Substantia nigra (tissue), 51 donors: ENCODE measurements at places on chromosomes 2 and 18.

DNA sequence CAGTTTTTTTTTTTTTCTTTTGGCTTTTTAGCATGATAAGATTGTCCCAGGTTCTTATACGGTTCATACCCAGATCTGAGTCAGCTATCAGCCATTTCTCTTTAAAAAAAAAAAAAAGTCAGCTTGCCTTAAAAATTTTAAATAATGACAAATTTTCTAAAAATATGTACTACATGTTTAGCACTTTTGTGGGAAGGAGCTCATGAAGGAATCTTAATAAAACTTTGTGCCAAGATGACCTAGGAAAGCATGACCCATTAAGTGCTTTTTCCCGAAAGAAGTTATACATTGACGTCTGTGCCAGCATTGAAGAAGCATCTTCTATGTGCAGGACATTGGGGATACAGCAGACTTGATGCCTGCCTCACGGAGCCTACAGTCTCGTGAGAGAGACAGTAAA, 4.5 kb upstream of the RBMS1 start:
- no peak for DNase-seq

- no peak for DNase-seq
Measured at GRCh38 chr2:100588071-100588786, 25.4 kb downstream of the PDCL3 start.

DNA sequence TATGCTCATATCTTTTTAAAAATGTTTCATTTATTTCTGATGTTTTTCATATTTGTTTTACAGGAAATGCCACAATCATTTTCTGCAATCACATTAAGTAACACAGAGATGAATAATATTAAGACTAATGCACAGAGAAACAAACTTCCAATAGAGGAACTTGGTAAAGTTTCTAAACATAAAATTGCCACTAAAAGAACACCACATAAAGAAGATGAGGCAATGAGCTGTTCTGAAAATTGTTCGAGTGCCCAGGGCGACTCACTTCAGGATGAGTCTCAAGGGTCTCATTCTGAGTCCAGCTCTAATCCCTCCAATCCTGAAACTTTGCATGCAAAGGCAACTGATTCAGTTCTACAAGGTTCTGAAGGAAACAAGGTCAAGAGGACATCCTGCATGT, 70.4 kb downstream of the APLF start:
- DNase-seq = no peak

DNA sequence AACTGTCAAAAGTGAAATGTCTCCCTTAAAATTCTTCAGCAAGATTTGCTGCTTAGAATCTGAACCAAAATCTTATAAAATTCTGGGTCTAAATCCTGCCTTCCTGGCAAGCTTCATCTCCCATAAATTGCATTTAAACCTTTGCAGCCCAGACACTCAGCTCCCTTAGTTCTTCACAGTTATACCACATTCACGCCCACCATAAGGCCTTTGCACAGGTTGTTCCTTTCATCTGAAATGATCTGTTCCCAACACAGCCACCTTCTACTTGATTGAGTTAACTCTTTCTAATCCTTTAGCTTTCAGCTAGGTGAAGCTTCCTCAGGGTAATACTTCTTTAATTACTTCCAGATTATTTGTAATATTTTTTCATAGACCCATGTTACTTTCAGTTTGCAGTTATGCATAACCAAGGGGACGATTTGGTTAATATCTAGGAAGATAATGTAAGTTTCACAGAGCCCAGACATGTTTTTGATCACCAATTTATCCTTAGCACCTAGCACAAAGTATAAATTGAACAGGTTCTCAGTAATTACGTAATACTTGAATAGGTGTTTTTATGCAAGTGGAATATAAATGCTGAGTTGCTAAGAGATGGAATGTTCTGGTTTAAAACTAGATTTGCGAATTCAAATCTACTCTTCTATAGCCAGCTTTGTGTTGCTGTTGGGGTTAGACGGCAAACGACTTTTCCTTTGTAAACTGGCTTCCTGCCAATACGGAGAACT, 779.7 kb upstream of the PKDCC start:
- DNase-seq = no peak

GRCh38 chr2:23230885-23231284, 154.1 kb upstream of the KLHL29 start:
- no peak for DNase-seq

DNA sequence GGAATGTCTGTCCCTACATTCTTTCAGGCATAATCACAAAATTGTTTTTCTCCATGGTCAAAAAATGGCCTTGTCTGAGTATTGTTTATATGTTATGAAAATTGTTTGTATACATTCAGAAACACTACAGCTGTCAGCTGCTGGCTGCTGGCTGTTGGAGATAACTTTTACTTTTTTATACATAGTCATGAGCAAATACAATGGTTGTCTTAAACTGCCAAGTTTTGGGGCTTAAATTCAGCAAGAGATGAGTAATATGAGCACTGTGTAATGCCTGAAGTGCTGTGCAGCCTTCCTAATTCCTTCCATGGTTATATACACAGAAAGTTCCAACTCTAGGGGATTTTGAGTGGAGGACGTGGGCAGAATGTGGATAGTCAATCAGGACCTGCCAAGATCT, 168.9 kb upstream of the RMP24 start:
- no peak for DNase-seq

- no peak for DNase-seq
Measured at GRCh38 chr18:36711014-36711725, 117.6 kb downstream of the TPGS2 start.

DNA sequence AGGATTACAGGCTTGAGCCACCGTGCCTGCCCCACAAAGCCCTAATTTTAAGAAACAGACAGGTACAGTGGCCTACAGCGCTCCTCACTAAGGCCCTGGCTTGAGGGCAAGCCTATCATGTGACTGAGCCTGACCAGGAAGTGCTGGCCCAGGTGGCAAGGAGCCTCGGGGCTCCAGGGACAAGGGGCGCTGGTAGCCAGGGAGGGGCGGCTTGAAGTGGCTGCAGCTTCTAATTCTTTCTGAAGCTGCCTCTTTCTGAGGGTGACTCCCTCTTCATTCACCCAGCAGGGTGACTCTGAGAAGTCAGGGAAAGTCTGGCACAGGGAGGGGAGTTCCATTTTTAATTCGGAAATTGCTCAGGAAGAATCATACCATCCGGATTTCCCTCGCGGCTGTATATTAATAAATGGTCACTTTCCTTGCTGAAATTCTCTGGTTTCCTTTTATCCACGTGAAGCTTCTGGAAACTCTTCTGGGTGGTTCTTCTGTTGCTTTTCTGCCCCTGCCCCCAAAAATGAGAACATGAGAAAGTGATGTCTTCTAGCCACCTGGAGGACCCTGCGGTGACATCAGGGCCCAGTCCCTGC, 115.7 kb downstream of the FAM210A start:
- no peak for DNase-seq

DNA sequence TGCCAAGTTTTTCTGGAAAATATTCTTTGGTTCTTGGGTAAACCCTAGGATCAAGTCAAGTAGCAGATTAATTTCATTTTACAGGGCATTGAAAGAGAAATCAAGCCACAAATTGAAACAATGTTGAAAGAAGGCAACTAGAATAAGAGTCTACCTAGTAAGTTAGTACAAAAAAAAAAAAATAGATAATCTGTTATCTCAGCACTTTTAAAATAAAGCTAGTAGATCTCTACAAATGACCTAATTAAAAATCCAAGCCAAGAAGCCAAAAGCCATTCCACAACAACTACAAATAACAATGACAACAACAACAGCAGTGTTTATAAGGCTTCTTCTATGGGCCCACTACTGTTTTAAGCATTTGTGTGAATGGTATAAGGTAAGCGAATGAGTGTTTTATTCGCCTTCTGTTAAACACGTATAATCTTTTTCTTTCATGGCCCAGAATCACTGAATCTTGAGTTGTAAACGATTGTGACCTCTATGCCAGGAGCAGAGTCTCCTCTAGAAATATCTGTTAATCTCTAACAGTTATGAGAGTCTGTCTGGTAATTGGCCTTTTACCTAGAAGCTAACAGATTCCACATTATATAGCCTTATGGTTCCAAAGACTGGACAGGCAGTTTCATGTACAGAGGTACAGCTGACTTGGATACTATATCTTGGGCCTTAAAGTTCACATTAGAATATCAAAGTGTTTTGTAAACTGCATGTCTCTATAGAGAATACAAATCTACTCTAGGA, 28.6 kb upstream of the CUL3 start:
- no peak for DNase-seq

DNA sequence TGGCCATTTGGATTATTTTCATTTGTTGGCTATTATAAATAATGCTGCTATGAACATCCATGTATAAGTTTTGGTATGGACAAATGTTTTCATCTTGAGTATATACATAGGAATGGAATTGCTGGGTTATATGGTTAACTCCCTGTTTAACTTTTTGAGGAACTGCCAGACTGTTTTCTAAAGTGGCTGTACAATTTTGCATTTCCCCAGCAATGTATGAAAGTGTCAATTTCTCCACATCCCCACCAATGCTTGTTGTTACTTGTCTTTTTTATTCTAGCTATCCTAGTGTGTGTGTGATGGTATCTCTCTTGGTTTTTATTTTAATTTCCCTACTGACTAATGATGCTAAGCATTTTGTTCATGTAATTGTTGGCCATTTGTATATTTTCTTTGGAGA, 90.6 kb upstream of the CYP26B1 start:
- DNase-seq = no peak

DNA sequence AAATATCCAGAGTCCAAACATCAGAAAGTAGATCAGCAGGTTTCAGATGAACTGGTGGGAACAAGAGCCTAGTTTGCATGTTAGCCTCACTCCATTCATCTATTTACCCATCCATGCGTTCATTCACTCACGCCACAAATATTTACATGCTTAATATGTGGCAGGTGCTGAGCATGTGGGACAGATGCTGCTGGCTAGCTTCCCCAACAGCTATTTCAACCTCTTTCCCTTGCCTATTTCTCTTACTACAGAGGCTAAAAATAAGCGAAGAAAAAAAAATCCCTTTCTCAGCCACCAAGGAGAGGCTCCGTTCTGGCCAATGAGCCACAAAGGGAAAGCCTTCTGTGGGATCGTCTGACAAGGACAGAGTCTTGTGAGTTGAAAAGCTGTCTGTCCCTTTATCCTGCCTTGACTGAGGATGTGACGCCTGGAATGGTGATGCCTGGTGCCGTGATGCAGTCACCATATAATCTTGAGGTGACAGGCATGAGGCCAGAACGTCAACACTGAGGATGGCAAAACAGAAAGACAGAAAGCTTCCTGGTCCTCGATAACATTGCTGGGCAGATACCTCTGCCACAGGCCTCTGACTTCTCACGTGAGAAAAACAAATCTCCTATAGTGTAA, 78.2 kb downstream of the KCTD1 start:
- DNase-seq = no peak

- no peak for DNase-seq
Measured at GRCh38 chr2:149019768-149020167, 18.7 kb upstream of the LYPD6B start.

DNA sequence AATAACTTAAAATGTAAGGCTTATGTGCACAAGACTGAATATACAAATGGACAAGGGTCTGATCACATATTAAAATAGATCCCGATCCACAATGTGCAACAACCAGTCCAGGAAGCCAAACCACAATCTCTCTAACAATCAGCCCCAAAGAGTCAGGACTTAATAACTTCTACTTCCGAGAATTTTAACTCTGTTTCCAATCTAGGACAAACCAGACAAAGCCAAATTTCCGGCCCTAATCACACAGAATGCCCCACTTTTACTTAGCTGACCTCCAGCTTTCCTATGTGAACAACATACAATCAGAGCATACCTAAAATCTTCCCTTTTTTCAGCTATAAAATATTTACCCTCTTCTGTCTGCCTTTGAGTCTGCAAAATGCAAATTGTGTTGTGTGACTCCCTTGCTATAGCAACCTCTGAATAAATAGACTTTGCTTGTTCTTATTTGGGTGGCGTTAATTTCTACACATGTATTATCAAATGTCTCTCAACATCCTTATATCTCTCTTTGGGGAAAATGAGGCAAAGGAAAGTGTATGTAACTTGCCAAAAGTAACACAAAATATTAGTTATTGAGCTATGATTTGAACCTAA, 381.9 kb upstream of the MC4R start:
- DNase-seq = no peak

- no peak for DNase-seq
Measured at GRCh38 chr18:41323044-41323443, 632.0 kb upstream of the PIK3C3 start.
